ENCODE measurements at places on chromosomes 1 and 21. TPM values are rescaled to one million over a fixed set of nuclear protein-coding genes. Genes with fewer than 3 reads are reported as not detected.

UCK2 gene
- 15.3 TPM for total RNA-seq

CFAP74 gene
- 7.3 TPM for total RNA-seq

RHBG gene
- total RNA-seq, result 0.74 TPM

PARS2 gene
- total RNA-seq, result 4.3 TPM

B3GALT2 gene
- 0.61 TPM for total RNA-seq

TNFSF4 gene
- total RNA-seq, result 2.5 TPM

SPRR1B gene
- not detected for total RNA-seq

CNR2 gene
- total RNA-seq, result 0.46 TPM

DNA sequence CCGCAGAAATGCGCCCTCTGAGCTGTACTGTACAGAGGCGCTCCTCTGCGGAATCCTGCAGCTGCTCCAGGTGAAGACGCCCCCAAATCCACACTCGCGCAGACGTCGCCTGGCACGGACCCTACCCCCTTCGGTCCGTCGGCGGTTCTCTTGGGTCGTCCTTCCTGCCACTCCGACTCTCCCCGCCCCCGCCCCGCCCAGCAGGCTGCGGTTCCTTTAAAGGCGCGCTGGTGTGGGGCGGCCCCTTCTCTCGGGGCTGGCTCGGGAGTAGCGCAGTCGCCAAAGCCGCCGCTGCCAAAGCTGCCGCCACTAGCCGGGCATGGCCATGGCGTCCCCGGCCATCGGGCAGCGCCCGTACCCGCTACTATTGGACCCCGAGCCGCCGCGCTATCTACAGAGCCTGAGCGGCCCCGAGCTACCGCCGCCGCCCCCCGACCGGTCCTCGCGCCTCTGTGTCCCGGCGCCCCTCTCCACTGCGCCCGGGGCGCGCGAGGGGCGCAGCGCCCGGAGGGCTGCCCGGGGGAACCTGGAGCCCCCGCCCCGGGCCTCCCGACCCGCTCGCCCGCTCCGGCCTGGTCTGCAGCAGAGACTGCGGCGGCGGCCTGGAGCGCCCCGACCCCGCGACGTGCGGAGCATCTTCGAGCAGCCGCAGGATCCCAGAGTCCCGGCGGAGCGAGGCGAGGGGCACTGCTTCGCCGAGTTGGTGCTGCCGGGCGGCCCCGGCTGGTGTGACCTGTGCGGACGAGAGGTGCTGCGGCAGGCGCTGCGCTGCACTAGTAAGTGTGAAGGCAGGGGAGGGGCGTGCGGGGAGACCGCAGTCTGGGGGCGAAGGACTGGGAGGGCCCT is at the start of gene RASSF5:
Gene RASSF5 (plus strand): TSS at position 248 of the 846 bp plus-strand sequence. CDS start 72 bp downstream, at position 320.
- no peak within 1 kb of the TSS for H3K27ac ChIP-seq
- peak within 1 kb of the TSS; percentile 58 for H3K4me3 ChIP-seq
- H3K4me1 ChIP-seq, result peaks cover 9% of the 10 kb centered on the region
- H3K36me3 ChIP-seq, result no peaks in the 10 kb centered on the region
- DNase-seq, result peak; percentile 59
- H3K27me3 ChIP-seq, result peaks cover 18% of the 10 kb centered on the region

DNA sequence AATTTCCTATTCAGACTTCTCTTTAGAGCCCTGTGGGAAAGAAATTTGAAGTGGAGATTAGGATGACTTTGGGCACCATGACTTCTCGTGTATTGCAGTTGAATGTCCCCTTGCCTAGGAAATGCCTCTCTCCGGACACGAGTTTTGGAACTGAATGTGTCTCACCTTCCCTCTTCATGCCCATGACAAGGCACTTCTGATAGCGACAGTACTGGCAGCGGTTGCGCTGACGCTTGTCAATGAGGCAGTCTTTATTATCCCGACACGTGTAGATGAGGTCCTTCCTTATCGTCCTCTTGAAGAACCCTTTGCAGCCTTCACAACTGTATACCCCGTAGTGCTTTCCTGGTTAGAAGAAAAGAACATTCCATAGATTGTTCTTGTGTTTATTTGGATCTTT is 28.1 kb downstream of the RXRG start:
- DNase-seq, result no peak
- no peaks in the 10 kb centered on the region for H3K4me1 ChIP-seq
- no peak overlapping the region for H3K27ac ChIP-seq

GRCh38 chr21:8993284-8993942 is 1528.0 kb upstream of the TPTE start:
- no peak for DNase-seq
- H3K4me3 ChIP-seq, result no peak overlapping the region
- H3K27ac ChIP-seq, result no peak overlapping the region
- no peaks in the 10 kb centered on the region for H3K4me1 ChIP-seq
- no peaks in the 10 kb centered on the region for H3K27me3 ChIP-seq

DNA sequence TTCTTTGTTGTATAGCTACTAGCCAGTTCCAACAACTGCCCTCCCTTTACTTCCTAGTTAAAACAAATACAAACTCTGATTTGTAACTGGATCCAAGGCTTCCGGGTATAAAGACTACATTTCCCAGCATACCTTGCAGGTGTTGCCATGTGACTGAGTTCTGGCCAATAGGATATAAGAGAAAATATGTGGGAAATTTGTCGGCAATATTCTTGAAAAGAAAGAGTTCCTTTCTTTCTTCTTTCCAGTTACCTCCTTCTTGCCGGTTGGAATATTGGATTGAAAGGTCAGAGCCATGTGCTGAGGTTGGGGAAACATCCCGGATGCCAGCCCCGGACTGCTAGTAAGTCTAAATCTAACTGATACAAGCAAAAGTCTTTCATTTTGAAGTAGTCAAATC is 23.0 kb upstream of the ZBTB40 start:
- H3K4me3 ChIP-seq, result no peak overlapping the region
- no peak overlapping the region for H3K27ac ChIP-seq
- DNase-seq, result peak; percentile 55
- no peaks in the 10 kb centered on the region for H3K27me3 ChIP-seq

- H3K4me3 ChIP-seq, result no peak overlapping the region
- no peak for DNase-seq
- peaks cover 9% of the 10 kb centered on the region for H3K4me1 ChIP-seq
- H3K36me3 ChIP-seq, result no peaks in the 10 kb centered on the region
Observed at GRCh38 chr1:91877574-91878208, 8.3 kb downstream of the TGFBR3 start.

DNA sequence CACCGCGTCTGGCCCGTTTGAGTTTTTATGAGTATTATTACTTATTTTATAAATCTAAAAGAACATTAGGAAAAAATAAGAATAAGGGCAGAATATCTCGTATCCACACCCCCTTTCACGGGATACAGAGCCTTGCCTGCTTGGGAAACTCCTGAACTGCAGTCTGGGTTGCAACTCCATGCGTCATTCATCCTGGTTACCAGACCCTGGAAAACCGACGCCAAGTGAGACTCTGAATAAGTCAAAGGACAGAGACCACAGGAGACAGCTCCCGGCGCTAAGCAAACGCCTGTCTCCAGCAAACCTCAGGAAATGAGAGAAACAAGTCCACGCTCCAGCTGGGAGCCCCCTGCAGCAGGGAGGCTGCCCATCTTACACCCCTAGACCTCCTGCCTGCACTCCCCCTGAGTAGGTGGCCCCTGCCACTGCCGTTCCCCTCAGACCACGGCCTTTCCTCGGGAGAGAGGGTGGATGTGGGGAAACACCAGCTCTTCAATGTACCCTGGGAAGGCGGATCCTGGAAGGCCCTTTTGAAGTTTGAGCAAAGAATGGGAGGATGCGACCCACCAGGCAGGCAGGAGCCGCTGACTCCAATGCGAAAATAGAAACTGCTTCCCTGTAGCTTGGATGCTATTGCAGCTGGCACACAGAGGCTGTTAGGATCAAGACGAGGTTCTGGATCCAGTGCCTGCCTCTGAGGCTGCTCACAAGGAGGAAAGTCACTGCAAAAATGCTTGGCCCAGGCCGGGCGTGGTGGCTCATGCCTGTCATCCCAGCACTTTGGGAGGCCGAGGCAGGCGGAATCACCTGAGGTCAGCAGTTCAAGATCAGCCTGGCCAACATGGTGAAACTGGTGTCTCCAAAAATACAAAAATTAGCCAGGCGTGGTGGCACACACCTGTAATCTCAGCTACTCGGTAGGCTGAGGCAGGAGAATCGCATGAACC is 37.7 kb upstream of the GPR157 start:
- no peak for DNase-seq
- H3K27ac ChIP-seq, result no peak overlapping the region
- no peak overlapping the region for H3K4me3 ChIP-seq
- H3K4me1 ChIP-seq, result peaks cover 2% of the 10 kb centered on the region
- H3K36me3 ChIP-seq, result peaks cover 5% of the 10 kb centered on the region
- no peaks in the 10 kb centered on the region for H3K27me3 ChIP-seq

GRCh38 chr1:17606826-17607440 is 67.4 kb downstream of the ARHGEF10L start:
- no peak overlapping the region for H3K27ac ChIP-seq
- H3K36me3 ChIP-seq, result peaks cover 4% of the 10 kb centered on the region
- H3K4me1 ChIP-seq, result no peaks in the 10 kb centered on the region
- H3K27me3 ChIP-seq, result no peaks in the 10 kb centered on the region
- DNase-seq, result peak; percentile 73

DNA sequence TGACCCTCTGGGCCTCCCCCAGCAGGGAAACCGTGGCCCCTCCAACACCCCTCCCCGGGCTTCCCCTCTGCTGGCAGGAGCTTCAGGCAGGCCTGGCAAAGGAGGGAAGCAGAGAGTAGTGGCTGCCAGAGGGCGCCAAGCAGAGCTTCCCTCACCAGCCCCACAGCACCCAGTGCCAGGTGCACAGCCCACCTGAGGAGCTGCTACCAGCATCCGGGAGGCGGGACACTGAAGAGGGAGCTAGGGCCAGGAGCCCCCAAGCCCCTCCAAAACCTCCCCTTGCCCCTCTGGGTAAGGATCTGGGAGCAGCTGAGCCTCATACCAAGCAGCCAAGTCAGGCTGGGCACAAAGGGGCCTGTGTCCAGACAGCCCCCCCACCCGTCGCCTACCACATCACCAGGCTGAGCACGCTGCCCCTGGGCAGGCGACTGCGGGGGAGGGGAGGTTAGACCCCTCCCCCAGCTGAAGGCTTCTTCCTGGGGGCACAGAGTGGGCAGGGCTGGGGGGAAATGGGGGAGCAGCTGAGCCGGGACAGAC is 19.6 kb downstream of the CCDC24 start:
- no peak overlapping the region for H3K27ac ChIP-seq
- H3K4me3 ChIP-seq, result no peak overlapping the region
- no peaks in the 10 kb centered on the region for H3K4me1 ChIP-seq
- H3K27me3 ChIP-seq, result no peaks in the 10 kb centered on the region
- no peaks in the 10 kb centered on the region for H3K36me3 ChIP-seq
- DNase-seq, result no peak

GRCh38 chr21:41634211-41634694 is 126.3 kb upstream of the TMPRSS2 start:
- no peaks in the 10 kb centered on the region for H3K27me3 ChIP-seq
- H3K27ac ChIP-seq, result peak overlapping the region; percentile 18
- H3K36me3 ChIP-seq, result no peaks in the 10 kb centered on the region
- H3K4me1 ChIP-seq, result peaks cover 4% of the 10 kb centered on the region

DNA sequence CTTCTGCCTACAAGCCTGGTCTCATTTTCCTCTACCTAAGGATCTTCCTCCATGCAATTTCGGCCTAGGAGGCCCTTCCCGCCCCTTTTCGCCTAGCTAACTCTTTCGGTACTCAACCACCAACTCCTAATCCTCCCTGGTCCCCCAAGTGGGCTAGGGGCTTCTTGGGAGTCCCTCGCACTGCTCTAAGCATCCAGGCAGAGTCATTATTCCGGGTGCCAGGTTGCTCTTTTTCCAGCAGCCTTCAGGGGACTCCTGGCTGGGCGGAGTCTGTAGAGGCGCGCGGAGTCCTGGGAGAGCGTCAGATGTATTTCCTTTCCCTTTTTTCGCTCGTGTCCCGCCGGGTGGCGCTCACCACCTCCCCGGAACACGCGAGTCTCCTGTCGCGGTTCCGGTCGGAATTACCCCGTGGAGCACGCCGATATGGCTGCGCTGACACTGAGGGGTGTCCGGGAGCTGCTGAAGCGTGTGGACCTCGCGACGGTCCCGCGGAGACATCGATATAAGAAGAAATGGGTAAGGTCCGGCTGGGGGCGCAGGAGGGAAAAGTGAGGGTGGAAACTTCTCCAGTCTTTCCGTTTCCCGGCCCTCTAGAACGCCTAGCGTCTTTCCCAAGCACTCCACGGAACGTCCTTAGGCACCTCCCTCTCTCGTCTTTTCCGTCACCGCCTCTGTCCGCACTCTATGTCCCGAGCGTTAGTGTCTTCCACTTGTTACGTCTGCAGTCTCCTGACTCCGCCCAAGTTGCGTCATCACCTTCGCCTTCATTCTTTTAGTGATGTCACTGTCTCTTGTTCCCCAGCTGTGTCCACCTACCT is at the start of gene NSUN4:
Gene NSUN4 (plus strand): TSS at position 404 of the 818 bp plus-strand sequence. CDS start 20 bp downstream, at position 424.
- H3K4me3 ChIP-seq, result peak within 1 kb of the TSS; percentile 57
- H3K27me3 ChIP-seq, result no peaks in the 10 kb centered on the region
- peak within 1 kb of the TSS; percentile 96 for H3K27ac ChIP-seq
- peaks cover 7% of the 10 kb centered on the region for H3K36me3 ChIP-seq
